ENCODE measurements at places on chromosomes 3 and 15.

DNA sequence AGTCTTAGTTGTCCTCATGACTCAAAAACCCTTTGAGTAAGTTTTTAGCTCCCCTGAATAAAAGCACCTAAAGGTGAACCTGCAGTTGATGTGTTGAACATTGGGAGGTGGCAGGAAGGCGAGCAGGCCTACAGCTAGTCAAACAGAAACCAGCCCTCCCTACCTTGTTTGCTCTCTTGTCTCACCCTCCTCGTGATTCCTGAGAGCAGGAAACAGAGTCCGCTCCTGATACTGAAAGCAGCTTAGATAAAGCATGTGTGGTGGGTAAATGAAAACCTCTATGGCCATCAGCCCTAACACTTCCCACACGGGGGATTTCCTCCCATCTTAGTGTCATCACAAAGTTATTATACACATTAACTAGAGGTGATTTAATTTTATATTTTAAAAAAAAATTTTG, 21.8 kb upstream of the CLDN18 start:
- DNase-seq = no peak

DNA sequence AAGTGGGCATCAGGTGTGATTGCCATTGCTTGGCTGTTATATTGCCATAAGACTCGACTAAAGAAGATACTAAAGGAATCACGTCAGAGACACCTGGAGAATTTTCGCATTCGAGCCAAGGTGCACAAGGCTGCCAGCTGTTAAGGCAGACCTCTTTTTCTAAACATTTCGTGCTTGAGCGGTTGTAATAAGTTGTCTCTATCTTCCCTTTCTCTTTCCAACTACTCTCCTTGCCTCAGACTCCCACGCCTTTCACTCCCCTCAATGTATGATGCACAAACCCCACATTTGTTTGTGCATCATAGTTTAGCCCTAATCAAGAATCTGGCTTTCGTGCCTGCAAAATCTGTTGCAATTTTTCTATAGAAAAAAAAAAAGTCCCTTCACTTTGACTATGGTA, 118.0 kb downstream of the IQCH start:
- DNase-seq = no peak

DNA sequence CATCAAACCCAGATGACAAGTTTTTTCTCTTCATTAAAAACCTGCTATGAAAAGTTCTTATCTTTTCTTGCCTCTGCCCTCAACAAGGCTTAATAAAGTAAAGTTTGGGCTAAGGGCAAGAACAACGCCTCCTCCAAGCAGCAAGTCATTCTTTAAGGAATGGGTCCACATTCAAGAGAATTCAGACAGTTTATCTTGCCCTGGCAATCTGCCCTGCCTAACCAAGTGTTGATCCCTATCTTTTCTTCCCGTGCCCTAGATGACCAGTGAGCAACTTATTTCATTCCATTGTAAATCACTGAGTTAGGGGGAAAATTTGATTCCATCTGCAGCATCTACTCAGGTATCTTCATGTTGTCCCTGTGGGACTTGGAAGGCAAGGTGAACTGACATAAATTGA, 370.3 kb upstream of the DPPA4 start:
- no peak for DNase-seq

GRCh38 chr3:37953707-37954394, 36.7 kb upstream of the VILL start:
- no peak for DNase-seq

- no peak for DNase-seq
Measured at GRCh38 chr3:159200176-159200575, 398.3 kb downstream of the MFSD1 start.

- peak; percentile 44 for DNase-seq
Measured at GRCh38 chr3:42247576-42248027, 18.4 kb downstream of the CCK start.

- no peak for DNase-seq
Measured at GRCh38 chr3:183443395-183444385, 15.3 kb upstream of the MCF2L2 start.

DNA sequence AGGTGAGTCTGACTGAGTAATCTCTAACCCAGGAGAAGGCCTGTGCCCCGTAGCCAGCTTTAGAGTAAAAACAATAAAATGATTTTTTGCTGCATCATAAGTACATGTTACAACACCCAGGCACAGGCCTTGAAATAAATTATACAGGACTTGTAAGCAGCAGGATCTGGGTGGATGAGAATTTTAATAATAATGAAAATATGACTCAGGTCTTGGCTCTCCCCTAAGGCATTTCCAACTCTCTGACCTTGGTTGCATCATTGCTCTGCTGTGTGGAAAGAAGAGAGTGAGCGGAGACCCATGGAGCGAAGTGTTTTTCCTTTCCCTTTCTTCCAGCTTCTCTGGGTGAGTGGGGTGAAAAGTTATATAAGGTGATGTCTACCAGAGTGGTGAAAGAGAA, 44.6 kb downstream of the EOMES start:
- DNase-seq = no peak

DNA sequence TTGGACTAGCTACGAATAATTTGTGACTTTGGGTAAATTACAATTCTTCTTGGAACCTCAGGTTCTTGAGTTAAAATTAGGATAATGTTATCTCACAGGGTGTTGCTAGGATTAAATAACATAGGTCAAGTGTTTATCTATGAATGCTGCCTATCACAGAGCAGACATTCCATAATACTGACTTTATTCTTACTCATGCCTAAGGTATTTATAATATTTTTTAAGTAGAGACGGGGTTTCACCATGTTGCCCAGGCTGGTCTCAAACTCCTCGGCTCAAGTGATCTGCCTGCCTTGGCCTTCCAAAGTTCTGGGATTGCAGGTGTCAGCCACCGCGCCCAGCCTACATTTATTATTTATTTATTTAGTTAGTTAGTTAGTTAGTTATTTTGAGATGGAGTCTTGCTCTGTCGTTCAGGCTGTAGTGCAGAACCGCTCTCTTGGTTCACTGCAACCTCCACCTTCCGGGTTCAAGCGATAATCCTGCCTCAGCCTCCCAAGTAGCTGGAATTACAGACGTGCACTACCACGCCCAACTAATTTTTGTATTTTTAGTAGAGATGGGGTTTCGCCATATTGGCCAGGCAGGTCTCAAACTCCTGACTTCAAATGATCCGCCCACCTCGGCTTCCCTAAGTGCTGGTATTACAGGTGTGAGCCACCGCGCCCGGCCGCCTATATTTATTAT, 741 bp upstream of the ZNF106 start:
- DNase-seq = no peak

DNA sequence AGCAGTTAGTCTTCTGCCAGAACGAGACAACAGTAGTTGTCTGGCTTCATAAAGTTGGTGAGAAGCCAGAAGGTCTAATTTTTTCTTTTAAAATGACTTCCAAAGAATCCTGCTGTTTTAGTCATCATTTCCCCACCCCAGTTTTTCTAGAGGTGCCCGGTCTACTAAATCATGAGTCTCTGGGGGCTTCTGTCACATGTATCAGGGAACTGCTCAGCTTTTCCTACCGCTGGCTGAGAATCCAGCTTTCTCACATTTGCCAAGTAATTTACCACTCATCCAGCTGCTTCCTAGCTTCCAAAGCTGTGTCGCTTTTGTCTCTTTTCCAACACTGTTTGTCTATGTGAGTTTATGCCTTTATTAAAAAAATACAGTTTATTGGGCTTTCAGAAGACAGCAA, 183.3 kb downstream of the NSUN3 start:
- DNase-seq = no peak

DNA sequence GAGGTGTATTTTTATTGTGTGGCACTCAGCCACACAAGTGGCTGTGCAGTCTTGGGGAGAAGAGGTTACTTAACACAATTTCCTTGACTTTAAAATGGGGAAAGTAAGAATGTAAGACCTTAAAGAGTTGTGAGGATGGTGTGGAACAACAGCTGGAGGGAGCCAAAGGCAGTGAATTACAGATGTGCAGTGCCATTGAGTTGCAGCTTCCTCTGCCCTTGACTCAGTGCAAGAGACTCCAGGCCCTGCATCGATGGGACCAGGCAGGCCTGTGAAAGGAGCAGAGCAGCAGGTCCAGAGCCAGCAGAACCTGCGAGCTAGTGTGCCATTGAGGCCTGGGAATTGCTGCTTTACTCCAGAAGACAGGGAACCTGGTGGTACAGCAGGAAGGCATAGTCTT, 27.2 kb downstream of the EEFSEC start:
- DNase-seq = no peak

DNA sequence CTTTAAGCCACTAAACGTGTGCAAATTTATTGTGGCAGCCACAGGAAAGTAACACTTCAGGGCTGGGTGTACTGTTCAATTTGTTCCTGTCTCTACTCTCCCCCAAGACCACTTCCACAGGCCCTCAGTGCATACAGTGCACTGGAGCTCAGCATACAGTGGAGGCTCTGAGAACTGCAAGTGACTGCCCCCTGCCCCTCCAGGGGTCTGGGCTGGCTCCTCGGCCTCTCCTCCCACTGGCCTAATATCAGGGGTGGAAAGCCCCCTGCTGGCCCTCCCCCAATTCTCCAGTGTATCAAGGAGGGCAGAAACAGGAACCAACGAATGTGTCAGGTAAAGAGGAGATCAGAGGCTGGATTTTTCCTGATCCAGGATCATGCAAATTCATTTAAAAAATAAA, 19.9 kb upstream of the HEG1 start:
- DNase-seq = no peak

DNA sequence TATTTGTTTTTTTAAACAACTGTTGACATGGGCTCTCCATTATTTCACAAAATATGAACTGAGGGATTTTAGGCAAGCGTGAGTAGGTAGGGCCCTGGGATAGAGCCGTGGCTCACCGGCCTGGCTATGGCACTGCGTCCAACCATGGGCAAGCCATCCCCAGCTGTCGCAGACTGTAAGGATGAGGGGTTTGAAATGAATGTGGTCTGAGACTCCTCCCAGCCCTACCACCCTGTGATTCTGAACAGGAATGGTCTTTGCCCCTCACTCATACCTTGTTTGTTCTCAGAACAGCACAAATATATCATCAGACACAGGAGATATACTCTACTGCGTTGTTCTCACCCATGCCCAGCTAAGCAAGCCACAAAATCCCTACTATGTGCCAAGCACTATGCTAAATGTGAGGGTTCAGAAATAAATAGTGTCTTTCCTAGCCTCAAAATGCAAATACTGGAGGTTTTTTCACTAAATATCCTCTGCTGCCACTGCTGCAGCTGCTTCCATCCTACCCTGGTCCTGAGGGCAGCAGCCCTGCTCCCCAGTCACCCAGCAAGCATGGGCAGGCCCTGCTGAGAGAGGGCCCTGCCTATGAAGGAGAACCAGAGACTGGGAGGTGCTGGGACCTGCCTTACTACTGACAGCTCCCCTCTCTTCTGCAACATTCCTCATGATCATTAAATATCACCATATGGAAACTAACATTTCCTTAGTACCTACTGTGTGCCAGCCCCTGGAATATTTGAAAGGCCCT, 102.8 kb downstream of the XXYLT1 start:
- DNase-seq = no peak

GRCh38 chr3:126460381-126460780, 15.3 kb downstream of the ZXDC start:
- no peak for DNase-seq

GRCh38 chr3:11631820-11632219, 11.9 kb downstream of the VGLL4 start:
- DNase-seq = no peak

GRCh38 chr3:108334701-108335100, 38.4 kb downstream of the HHLA2 start:
- DNase-seq = no peak

GRCh38 chr3:127448161-127448561, 142.4 kb downstream of the TPRA1 start:
- no peak for DNase-seq

DNA sequence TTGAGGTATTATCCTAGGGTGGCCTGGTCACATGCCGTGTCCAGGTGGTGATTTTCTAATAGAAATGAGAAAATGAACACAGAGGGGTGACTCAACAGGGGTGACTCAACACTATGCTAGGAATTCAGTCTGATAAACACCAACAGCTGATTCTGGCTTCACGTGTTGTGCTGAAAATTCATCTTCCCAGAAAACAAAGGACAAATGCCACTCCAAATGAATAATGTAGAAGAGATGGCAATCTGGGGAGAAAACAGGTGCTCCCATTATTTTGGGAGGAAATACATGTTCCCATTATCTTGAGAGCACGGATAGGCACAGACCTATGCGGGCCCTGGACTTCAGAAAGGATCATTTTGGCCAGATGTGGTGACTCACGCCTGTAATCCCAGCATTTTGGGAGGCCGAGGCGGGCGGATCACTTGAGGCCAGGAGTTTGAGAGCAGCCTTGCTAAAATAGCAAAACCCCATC, 101.2 kb upstream of the MEX3B start:
- no peak for DNase-seq

- no peak for DNase-seq
Measured at GRCh38 chr3:38542401-38543298, 46.5 kb downstream of the EXOG start.

DNA sequence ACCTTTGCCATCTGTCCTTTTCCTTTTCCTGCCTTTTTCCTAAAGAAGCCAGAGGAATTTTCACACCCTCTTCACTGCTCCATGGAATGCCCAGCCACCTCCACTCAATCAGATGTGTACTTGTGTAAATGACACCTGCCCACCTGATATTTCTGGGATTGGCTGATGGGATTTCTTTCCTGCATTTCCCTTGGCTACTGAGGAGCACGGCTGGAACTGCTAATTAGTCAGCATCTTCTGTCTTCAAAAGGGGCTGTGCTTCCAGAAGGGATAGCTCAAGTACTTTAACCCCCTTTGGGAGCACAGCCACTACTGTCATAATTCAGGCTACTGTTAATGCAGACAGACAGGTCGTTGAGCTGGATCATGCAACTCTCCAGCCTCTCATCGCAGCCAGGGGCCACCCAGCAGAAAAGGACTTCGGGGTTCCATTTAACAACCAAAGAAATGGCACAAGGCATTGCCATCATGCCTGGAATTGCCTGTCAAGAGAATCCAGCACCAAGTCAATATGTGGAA, 38.6 kb downstream of the MGLL start:
- DNase-seq = no peak

GRCh38 chr3:133117342-133117741, 79.2 kb downstream of the TMEM108 start:
- DNase-seq = no peak

DNA sequence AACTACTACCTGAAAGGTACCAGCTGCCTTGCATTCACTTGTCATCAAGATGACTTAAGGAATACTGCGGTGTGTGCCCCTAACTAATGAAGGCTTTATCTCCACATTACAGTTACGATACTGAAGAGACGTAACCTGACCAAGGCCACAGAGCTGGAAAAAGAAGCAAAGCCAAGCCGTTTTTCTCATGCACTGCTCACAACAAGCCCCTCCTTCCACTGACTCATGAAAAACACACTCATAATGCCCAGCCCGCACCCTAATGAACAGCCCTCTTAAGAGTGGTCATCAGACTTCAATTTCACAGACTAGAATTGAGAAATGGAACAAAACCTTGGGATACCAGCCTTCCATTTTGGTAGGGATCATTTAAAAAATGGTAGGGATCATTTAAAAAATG, 11.6 kb downstream of the PSMD6 start:
- DNase-seq = no peak

DNA sequence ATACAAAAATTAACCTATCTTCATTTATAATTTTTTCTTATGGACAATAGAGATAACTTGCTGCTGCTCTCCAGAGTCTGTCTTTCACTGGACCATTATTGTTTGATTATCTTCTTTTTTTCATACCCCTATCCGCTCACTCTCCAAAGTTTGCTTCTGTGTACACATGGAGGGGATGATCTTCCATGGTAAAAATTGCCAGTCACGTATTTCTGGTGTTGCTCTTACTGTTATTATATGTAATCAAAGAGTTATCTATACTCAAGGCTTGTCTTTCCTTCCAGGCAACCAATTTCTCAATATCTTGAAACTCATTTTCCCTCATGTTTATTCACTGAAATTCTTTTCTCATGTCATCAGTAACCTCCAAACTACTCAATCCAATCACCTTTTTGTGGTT, 817.8 kb upstream of the NECTIN3 start:
- DNase-seq = no peak

GRCh38 chr15:92886042-92886537, 14.0 kb upstream of the CHD2 start:
- DNase-seq = no peak

All from stimulated activated CD4-positive, alpha-beta T cell treated with anti-CD3 and anti-CD28 coated beads, Interleukin-4, amount 100 ng/mL, for 48 hours (primary cell).